ENCODE measurements at places on chromosomes 13 and 19.

- no peak for DNase-seq
Measured at GRCh38 chr13:26262156-26262555, 8.2 kb downstream of the CDK8 start.

GRCh38 chr19:40804783-40805242, 5.8 kb downstream of the EGLN2 start:
- DNase-seq = no peak

DNA sequence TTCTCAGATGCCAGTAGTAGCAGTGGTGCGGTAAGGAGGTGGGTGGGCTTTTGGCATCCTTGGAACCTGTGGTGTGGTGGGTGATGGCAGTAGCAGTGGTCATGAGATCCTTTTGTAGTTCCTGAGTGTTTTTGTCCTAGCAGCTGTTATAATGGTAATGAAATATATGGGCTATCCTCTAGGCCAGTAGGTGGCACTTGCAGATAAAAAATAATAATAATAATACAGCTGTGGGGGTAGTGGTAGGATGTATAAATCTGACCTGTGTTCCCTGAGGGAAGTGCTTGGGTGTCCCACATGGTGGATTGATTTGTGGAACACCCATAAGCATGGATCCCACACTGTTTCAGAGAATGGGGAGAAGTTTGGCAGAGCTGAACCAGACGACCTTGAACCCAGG, 334.0 kb downstream of the SLITRK5 start:
- peak; percentile 16 for DNase-seq

DNA sequence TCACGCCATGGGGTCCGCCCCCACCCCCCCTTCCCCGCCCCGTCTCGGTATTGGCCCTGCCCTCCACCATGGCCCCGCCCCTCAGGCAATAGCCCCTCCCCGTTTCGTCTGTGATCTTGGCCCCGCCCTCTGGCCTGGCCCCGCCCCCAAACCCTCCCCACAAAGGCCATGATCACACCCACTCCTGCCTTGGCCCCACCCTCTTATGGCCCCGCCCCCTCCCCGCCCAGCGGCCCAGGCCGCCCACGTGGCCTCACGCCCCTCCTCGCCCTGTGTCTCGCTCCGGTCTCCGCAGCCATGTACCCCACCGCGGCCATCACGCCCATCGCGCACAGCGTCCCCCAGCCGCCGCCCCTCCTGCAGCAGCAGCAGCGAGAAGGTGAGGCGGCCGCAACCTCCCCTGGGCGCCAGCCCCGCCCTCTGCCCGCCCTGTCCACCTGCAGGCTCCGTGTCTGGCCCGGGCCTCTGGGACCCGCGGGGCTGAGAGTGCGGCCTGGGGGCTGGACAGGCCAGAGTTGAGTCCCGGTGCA, 61.3 kb downstream of the CELF5 start:
- DNase-seq = no peak

- DNase-seq = no peak
Measured at GRCh38 chr13:109150696-109151095, 521.3 kb downstream of the MYO16 start.

- no peak for DNase-seq
Measured at GRCh38 chr13:111213964-111214726, 99.0 kb downstream of the ARHGEF7 start.

DNA sequence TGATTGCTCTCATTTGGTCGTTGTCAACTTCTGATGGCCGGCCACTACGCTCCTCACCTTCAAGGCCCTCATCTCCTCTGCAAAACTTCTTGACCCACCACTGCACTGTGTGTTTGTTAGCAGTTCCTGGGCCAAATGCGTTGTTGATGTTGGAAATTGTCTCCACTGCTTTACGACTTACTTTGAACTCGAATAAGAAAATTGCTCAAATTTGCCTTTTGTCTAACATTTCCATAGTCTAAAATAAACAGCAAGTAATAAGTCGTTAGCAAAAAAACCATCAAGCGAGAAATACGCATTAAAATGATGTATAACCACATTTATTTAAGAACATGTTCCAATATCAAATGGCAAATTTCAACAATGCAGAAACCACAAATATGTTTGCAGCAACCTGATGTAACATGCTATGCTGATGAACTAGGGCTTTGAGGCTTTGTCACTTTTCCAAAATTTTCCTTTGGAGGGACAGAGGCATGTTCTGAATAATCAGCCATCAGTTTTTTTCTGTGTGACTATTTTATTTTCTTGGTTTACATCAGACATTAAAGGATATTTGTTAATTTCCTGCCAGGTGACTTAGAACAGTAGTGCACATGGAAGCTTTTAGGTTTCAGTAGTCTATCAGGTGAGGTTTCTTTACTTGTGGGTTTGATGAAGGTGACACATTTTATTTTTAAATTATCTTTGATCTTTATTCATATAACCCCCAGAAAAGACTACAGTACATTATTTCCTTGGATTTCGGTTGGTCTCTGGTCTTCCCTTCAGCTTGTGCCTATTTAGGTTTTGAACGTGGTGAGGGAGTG, 74.7 kb upstream of the TEX29 start:
- DNase-seq = no peak

- no peak for DNase-seq
Measured at GRCh38 chr19:384799-385169, 24.2 kb downstream of the C2CD4C start.

DNA sequence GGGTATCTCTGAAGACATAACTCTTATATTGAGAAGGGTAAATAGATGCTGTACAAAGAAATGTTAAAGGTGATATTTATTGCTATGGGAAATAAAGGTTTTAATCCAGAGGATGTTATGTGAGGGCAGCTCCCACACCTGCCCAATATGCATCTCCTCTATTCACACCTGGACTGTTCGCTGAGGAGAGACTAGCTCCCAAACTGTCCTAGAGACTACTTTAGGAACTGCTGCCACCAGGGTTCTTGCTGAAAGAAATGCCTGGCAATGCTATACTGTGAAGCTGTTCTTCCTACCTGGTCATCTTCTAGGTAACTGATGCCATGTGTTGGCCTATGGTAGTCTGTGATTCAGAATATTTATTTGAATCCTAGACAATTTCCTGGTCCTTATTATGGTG, 1421.5 kb upstream of the SPRY2 start:
- DNase-seq = no peak

GRCh38 chr19:55232286-55232602, 3.7 kb upstream of the TMEM86B start:
- DNase-seq = no peak

DNA sequence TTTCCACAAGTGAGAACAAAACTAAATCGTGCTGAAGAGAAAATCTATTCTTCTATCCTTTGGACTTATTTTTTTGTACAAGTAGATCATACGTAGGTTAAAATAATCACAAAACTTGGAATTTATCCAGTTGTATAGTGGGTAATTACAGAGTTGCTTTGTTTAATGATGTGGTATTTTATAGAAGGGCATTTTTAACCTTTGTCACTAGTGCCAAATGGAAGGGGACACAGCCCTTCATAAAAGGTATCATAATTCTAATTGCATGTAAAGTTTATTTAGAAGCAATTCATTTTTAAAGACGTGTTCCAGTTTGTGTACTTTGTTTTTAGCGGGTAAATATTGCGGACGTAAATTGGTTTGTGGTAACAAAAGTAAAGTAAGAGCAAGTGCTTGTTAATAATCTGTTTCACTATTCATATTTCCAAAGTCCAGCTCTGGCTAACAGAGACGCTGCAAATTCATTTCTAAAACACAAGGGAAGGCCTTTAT, 99.5 kb downstream of the ERCC5 start:
- DNase-seq = no peak

GRCh38 chr13:51152701-51153100, 41.6 kb upstream of the C13orf42 start:
- DNase-seq = no peak

GRCh38 chr19:56211718-56212117, 9.6 kb downstream of the ZSCAN5C start:
- no peak for DNase-seq

- no peak for DNase-seq
Measured at GRCh38 chr19:1376415-1376805, 7.3 kb upstream of the NDUFS7 start.

GRCh38 chr19:19062454-19063182, 1.2 kb upstream of the SLC25A42 start:
- peak; percentile 54 for DNase-seq

GRCh38 chr13:42991898-42992763, at the start of gene EPSTI1:
TSS of gene EPSTI1 (minus strand) at chr13:42992241. CDS start at chr13:42992165, 76 bp downstream.
- peak; percentile 50 for DNase-seq

GRCh38 chr19:3785451-3785937, 687 bp downstream of the MATK start:
- DNase-seq = peak; percentile 10

GRCh38 chr19:46453661-46454060, 17.7 kb downstream of the PNMA8A start:
- peak; percentile 94 for DNase-seq

DNA sequence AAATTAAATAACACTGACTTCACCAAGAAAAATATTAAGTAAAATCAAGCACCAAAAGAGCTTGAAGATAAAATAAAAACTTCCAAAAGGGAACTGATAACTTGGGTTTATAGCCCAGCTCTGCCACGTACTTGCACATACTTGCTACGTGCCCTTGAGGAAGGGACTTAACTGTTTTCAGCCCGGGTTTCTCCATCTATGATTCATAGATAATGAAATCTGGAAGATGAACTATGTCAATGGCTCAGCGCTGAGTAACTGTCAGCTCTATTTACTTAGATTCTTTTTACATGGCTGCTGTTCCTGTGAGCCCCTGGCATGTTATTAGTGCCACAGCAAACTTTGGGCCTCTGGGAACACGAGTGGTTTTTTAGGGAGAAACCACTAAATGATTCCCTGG, 9.6 kb upstream of the ZC3H13 start:
- DNase-seq = peak; percentile 93

DNA sequence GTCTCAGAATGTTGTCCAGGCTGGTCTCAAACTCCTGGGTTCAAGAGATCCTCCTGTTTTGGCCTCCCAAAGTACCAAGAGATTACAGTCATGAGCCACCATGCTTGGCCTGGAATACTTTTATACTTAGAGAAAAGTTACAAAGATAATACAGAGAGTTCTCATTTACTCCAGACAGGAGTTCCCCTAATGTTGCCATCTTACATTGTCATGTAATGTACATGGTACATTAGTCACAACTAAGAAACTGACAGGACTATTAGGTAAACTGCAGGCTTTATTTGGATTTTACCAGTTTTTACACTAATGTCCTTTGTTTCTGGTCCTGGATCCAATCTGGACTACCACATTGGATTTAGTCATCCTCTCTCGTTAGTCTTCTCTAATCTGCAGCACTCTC, 2.3 kb upstream of the C19orf84 start:
- DNase-seq = no peak

DNA sequence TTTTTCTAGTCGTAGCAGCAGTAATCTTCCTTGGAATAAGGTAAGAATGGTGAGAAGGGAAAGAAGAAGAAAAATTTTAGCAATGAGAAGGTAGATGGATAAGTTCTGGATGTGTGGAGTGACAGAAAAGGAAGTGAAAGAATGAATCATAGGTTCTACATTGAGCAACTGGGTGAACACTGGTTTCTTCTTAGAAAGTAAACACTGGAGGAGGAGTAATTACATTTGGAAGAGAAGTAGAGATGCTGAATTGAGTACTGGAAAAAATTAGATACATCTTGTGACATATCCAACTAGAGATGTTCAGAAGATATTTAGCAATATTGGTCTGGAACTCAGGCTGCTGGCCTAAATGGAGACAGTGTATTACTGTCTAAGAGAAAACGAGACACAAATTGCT, 148.5 kb downstream of the GPC5 start:
- DNase-seq = peak; percentile 39

- no peak for DNase-seq
Measured at GRCh38 chr19:30105316-30105715, 163.3 kb downstream of the URI1 start.

GRCh38 chr19:18725841-18726770, 42.6 kb downstream of the CRTC1 start:
- DNase-seq = no peak

GRCh38 chr13:112978561-112979405, 9.8 kb downstream of the MCF2L start:
- DNase-seq = no peak

- DNase-seq = peak; percentile 60
Measured at GRCh38 chr13:95485045-95485517, 67.4 kb upstream of the CLDN10 start.

GRCh38 chr19:33530842-33531241, 9.3 kb upstream of the PEPD start:
- no peak for DNase-seq

GRCh38 chr13:114047358-114047881, 73.5 kb upstream of the C13orf46 start:
- no peak for DNase-seq

GRCh38 chr19:2933490-2933910, 11.3 kb downstream of the ZNF77 start:
- no peak for DNase-seq

GRCh38 chr13:75766636-75767035, 130.5 kb downstream of the LMO7 start:
- DNase-seq = no peak

DNA sequence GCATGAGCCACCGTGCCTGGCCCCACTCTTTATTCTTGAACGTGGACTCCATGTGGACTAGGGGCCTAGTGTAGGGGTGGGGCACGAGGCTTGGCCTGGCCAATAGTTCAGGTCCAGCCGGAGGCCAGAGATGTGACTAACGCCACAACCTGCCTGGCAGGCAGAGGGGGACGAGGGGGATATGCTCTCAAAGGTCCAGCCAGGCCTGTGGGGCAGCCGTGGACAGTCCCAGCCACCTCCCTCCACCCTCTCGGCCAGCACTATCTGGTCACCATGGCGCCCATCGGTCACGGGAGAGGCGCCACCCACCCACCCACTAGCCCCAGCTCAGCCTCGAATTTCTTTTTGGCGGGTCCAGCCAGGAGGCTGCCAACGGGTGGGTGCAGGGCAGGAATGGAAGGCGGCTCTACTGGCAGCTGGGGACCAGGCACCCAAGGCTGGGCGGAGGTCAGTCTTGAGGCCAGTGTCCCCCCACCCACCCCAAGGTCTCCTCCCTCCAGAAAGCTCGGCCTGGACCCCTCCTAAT, 2.2 kb upstream of the CERS1 start:
- no peak for DNase-seq

DNA sequence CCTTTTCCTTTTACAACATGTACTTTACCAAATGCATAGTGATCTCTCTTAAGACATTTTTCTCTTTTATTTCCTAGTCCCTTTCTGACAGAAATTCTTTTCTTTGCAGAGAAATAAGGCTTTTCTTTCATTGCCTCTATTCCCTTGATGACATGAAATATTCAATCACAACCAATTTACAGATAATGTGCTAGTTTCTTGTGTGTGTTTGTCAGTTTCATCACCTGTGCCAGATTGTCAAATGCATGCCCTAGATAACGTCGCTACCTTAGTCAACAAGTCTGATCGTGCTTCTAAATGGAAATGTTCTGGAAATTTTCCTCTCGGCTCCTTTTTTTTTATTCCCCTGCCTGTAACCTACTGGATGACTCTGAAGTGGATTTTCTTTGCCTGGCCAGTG, 478.1 kb downstream of the KLF5 start:
- DNase-seq = peak; percentile 42

DNA sequence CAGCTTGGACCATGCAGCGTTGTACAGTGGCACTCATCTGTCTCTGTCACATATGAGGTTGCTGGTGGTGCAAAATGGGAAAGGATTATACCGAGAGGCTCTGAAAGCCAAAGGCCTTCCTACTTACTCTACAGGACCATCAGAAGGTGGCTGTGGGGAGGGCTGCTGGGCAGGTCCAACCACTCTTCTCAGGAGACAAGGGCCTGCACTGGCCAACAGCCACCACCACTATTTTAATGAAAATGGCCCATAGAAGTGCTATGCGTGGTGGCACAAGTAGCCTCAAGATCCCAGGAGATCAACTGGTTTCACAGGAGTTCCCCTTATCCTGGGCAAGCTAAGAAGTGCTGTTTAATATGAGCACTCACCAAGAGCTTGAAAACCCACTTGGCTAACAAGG, 52.3 kb downstream of the MRPL57 start:
- no peak for DNase-seq
